ENCODE measurements at places on chromosomes 16 and 17.

DNA sequence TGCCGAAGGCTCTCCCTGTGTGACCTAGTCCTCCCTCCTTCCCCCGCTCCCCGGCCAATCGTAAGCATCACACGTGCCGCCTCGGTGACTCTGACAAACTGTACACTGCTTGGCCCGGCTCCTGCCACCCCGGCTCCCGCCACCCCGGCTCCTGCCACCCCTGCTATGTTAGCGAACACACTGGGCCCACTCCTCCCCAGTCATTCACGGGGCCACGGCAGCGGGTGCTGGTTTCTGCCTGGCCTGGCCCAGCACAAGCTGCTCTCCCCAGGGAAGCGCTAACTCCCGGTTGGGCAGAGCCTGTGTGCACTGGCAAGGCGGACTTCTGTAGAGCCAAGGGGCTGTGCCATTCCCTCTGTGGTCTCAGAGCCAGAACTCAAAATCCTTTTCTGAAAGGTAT, 22.0 kb downstream of the NDUFAF8 start:
- DNase-seq: no peak

- DNase-seq: no peak
These were observed 242.0 kb downstream of the FTO start for GRCh38 chr16:53945996-53946395.

DNA sequence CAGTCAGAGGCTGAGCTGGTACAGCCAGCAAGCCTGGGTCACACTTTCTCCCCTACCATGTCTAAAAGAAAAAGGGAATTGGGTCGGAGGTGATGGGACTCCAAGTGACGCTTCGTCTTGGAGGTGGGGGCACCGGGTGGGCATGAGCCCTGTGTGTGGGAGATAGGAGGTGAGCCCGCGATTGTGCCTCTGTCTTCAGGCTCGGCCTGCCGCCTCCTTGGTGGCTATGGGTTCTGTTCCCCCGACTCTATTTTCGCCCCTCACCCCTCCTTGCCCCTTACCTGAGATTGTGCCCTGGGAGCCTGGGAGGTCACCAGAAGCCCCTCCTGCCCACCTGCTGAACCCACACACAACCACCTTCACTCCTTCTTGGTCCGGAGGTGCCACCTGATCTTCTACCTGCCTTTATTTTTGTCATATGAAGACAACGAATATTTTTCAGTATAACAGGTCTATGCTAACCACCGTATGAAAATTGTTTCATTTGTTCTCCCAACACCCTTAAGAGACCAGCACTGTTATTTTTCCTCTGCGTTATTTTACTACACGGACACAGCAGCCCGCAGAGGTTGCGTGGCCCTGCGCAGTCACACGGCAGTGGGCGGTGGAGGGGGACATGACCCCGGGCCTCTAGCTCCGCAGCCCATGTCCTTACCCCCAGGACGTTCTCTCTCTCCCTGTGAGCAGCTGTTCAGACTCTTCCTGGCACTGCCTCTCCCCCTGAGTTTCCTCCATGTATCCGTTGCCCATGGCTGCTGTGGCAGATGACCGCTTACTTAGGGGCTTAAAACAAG, 49.9 kb downstream of the ATP2C2 start:
- DNase-seq: no peak

GRCh38 chr16:83397601-83398291, 410.0 kb upstream of the HSBP1 start:
- DNase-seq: no peak

- DNase-seq: no peak
These were observed 11.3 kb downstream of the PRSS22 start for GRCh38 chr16:2846511-2847310.

GRCh38 chr16:19113577-19114358, at the start of gene ITPRIPL2:
TSS of gene ITPRIPL2 (plus strand) at chr16:19113964. CDS start at chr16:19114462, 498 bp downstream.
- DNase-seq: no peak

DNA sequence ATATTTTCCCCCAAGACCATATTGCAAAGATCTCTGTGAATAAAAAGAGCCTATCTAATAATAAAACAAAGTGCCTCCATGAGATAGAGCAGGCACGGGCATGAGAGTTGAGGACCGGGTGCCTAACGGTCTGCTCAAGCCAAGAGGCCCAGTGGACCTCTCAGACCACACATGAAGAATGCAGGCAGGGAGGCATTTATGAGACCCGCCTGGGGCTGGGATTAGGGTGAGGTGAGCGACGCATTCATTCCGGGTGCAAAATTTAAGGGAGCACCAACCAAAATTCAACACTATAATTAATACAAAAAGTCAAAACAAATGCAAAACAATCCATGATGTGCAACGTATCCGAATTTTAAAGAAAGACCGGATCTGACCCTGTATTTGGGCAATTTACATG, 108.5 kb downstream of the MAF start:
- DNase-seq: no peak

DNA sequence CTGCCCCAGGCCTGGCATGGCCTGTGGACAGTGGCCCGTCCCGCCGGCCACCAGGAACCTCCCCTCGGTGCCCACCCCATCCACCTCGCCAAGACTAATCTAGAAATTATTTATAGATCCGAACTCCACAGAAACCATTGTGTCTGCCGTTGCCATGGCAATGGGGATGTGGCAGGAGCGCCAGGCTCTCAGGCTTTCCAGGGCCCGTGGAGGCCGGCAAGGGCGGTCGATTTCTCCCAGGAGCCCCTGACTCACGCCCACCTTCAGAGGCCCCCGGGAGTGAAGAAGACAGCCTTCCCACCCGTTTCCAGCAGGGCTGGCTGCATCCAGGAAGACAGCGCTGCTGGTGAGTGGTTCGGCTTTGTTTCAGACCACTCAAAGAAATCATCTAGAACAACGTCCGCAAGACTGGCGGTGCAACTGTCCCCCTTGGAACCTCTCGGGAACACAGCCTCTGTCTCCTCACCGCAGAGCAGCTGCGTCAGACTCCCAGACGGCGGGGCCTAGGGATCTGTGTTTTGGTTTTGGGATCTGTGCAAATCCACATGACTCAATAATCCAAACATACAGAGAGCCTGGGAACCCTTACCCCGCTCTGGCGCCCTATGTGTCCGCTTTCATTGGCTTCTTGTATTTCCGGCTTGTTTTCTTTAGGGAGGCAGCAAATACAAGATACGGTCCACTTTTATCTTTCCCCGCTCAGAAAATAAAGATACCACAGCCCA, 48.5 kb upstream of the ZCCHC14 start:
- DNase-seq: no peak

GRCh38 chr17:82028246-82028645, 3.2 kb upstream of the RAC3 start:
- DNase-seq: no peak

- no peak for DNase-seq
These were observed 82.3 kb upstream of the CBX4 start for GRCh38 chr17:79921411-79922115.

DNA sequence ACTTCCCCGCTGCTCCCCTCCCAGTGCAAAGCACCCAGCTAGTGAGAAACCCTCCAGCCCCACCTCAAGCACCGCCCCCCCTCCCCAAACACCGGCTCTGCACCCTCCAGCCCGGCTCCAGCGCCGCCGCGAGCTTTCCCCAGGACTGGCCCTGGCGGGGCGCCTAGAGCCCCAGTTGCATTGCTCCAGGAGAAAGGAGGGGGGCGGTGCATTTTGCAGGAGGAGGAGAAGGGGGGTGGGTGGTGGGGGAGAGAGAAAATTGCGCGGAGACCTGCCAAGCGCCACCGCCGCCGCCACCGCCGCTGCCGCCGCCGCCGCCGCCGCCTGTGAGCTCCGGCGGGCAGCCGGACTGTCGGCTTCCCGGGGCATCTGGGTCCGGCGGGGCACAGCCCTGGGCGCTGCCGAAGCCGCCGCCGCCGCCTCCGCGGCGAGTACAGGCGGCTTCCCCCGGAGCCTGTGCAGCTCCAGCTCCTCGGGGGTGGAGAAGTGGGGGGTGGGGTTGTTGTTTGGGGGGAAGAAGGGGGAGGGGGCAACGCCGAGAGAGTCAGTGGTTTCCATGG, 333 bp upstream of the NOG start:
- no peak for DNase-seq

DNA sequence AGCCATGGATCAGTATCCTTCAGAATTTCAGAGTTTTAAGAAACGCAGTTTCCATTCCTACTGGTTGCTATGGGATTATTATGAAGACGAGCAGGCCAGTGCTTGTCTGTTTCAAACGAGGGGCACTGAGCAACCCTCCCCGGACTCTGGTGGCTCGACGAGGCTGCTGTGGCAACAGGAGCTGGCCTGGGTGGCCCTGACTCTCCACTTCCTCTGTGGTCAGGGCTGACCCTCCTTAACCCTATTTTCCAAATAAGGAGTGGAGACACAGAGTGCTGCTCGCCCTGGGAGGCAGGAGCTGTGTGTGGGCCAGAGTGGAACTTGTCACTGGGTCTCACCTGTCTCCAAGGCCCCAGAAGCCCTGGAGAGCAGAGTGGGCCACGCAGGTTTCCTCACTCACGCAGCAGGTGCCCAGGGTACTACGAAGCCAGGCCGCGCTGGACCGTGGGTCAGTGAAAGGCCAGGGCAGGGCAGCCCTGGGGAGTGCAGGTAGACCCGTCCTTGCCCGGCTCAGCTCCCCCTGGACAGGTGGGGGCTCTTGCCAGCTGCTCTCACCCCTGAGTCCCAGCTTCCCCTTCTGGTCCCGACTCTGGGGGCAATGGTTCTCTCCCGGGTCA, 3.3 kb downstream of the GALNS start:
- no peak for DNase-seq

All from stimulated activated CD8-positive, alpha-beta memory T cell treated with anti-CD3 and anti-CD28 coated beads, Interleukin-15, amount 100 ng/mL, for 48 hours (primary cell).